Globus pallidus (tissue), 1 donor: ENCODE measurements at places on chromosomes 1 and 21.

- no peak for DNase-seq
Observed at GRCh38 chr1:209688746-209689234, 13.6 kb downstream of the G0S2 start.

GRCh38 chr21:42627527-42628289 lies 25.7 kb upstream of the PDE9A start:
- DNase-seq: no peak

GRCh38 chr1:242216368-242216767 lies 217.5 kb upstream of the MAP1LC3C start:
- DNase-seq: no peak

- DNase-seq: no peak
Observed at GRCh38 chr1:178912597-178912996, 41.7 kb upstream of the ANGPTL1 start.

GRCh38 chr1:47023268-47024140 lies at the start of gene CYP4X1:
TSS of gene CYP4X1 (plus strand) at chr1:47023669. CDS start at chr1:47023818, 149 bp downstream.
- no peak for DNase-seq

DNA sequence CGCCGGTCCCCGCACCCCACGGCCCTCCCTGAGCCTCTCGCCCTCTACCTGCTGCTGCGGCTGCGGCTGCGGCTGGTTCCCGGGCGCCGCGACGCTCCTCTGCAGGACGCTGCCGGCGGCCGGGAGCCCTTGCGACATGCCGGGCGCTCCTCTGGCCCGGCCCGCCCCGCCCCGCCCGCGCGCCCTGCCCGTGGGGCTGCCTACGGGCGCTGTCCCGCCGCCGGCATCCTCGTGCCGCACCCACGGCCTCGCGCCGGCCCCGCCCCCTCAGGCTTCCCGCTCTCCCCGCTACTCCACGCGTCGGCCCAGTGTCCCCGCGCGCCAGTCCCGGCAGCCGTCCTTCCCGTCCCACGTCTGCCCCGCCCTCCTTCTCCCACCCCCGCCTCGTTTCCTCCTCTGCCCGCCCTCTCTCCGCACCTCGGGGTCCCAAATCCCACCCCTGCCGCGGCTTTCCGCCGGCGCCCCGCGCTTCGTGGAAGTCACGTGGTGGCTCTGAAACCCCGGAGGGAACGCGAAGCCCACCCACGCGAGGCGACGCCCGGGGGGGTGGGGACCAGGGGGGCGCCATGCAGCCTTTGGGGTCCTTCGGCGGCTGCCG lies at the start of gene BATF3:
Gene BATF3 (minus strand): TSS at position 216 of the 598 bp plus-strand sequence. CDS start 78 bp downstream, at position 138.
- peak; percentile 9 for DNase-seq

- no peak for DNase-seq
Observed at GRCh38 chr1:49728377-49728776, 295.4 kb downstream of the AGBL4 start.

DNA sequence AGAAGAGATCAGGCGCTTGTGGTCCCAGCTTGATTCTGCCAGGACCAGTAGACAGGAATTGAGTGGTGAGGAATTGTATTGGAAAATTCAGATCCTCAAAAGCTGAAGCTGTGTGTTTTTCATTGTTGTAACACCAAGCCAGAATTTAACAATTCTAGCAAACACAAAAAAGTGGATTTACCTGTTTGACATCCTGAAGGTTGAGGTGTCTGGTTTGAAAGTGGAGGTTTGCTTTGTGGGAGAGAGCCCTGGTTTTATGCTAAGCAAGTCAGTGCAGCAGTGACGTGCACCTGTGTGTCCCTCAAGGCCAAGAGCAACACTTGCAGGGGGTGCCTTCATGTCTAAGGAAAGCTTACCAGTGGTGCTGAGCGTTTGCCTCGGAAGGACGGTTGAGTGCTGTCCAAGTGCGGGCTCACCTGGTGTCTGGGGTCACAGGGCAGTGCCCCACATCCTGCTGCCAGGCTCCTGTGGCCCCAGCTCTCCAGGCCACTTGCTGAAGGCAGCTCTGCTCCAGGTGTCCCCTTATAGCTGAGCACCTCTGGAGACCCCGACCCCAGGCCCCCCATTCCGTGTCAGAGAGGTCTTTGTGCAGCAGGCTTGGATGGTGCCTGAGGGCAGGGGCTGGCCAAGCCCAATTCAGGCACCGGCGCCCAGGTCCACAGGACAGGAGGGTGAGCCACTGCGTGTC lies 27.7 kb downstream of the PCNT start:
- no peak for DNase-seq

DNA sequence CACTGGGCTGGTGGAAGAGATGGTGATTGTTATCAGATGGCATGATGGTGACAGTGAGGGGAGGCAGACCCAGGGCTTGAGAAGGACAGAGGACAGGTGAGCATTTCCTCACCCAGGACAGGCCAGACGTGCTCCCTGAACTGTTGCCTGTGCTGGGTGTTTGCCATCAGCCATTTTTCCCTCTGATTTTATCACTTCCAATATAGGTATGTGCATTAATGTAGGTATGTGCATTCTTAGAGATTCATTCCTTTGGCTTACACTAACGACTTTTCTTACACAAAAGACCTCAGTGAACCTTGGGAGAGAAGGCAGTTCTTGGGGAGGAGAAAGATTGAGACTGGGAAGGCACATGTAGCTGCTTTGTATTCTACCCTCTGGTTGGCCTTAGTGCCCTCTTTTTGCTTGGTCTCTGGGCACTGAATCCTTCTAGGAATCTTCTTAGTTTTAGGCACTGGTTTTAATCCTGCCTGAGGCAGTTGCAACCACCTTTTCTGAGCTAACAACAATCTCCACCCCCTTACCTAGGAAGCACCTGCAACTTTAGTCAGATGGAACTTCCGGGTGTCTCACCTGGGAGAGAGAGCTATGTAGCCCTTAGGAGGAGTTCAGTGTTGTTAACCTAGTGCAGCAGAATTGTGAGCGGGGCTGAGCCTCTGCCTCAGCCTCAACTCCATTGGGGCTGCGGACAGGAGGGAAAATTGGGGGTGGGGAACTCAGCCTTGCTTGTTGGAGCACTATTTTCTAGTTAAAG lies 30.9 kb downstream of the C1orf116 start:
- DNase-seq: no peak

GRCh38 chr1:233340031-233340555 lies 12.6 kb downstream of the MAP3K21 start:
- DNase-seq: no peak

GRCh38 chr1:90512441-90512840 lies 204.7 kb downstream of the BARHL2 start:
- DNase-seq: no peak

DNA sequence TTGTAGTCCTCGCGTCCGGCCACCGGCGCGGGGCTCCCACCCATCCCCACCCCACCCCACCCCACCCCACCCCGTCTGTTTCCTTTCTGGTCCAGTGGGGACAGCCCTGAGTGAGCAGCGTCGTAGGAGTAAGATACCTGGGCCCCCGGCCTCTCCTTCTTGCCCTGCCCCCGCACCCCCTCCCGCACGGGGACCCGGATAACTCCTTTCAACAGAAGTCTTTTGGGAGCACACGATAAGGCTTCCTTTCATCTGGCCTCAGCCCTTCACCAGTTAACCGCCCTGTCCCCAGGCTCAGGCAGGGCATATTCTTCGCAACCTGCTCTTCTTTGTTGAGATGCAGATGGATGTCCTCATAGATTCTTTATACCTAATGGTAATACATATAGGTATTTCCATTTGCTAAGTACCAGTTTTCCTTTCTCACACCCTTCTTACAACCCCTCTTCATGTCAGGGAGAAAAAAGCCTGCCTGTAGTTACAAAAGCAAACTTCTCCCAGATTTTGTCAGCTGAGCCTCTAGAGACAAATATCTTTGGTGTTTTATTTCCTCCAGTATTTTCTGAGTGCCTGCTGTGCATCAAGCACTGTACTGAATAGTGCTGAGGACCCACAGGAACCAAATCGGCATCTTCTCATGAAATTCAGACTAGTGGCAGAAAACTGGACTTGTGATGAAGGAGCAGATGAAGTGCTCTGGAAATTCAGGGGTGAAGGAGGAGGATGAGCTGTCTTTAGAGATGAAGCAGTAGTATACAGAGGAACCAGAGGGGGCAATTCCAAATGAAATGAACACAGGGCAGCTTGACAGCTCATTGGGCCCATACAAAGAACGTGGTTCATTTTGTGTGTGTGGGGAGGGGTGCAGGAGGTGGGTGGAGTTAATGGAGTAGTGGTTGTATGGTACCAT lies 33.6 kb downstream of the SLC2A1 start:
- no peak for DNase-seq

DNA sequence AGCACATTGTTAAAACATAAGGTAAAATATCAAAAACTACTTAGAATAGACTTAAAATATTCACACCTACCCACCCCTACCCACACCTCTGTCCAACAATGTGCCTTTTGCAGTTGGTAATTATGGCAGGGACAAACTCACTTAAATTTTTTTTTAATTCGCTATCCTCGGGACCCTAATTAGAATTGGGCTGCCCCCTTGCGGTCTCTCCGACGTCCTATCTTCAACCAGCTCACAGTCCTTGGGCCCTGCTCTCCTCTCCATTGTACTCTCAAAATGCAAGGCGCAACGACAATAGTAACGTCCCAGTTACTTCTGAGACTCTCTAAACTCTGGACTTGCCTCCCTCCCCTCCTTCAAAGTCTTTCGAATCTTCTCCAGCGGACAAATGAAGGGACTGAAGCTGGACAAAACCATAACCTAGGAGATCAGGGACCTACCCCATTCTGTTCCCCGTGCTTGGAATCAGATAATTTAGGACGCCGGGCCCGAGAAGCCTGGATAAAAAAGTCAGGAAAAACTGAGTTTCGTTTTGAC lies 1.1 kb upstream of the CIART start:
- DNase-seq: peak; percentile 85

DNA sequence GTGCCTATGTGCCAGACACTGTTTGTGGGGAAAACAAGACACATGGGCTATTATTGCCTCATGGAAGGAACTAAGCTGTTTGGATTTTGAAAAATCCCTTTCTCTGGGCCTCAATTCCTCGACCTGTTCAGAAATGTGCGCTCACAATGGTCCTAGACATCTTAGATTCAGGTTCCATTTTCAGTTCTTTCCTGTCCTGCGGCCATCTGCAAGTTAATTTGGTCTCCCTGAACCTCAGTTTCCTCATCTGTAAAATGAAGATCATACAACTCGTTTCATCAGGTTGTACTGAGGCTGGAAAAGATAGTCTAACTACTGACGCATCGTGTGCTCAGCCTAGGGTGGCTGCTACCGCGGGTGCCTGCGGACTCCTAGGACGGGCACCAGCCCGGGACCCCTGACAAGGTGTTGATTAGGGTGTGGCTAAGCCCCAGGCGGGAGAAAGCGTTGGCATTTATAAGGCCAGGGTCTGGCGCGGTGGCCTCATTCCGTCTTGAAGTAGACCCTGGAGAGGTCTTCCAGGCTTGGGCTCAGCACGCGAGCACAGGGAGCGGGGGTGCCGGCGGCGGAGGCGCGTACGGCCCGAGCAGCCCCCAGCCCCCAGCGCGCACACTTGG lies 493 bp upstream of the ELOA start:
- DNase-seq: no peak

DNA sequence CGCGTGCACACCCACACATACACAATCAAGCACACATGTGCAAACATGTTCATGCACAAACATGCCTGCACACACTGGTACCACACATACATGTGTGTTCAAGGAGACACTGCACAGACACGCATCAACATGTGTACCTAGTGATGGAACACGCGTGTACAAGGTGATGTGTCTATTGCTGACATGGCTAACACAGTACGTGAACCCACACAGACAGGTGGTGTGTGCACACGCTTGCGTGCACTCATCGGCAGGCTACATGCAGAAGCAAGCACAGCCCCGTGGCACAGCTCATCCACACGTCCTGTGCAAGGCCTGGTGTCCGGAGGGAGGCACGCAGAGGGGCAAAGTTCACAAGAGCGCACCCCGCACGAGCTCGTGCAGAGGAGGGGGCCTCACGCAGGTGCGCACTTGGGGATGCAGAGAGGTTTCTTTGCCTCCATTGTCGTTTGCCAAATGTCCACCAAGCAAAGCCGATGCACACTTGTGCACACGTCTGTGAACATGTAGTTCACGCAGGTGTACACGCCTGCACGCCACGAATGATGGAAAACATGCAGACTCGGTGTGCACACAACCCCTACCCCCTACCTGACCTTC lies 969 bp downstream of the ACAP3 start:
- no peak for DNase-seq

- no peak for DNase-seq
Observed at GRCh38 chr1:222996310-222996975, 146.6 kb downstream of the TLR5 start.

- no peak for DNase-seq
Observed at GRCh38 chr1:109821831-109822745, 58.4 kb upstream of the EPS8L3 start.
